Ecto neural progenitor cell (in vitro differentiated cells): ENCODE measurements at places on chromosomes 12 and 14.

DNA sequence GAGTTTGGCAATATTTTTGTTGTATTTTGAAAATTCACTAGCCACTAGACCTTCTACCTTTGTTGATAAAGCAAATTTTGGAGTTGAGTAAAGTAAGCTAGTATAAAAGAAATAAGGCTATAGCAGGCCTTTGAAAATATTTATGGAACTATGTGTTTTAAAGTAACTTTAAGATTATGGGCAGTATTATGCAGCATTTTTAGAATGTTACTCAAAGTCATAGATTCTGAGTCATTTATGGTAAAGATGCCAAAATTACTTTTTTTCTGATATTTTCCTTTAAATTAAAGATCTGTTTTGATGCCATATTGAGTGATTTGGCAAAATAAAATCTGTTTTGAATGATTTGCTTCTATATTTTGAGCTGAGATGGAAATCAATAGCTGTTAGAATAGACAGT is 57.2 kb downstream of the SYNE2 start:
- no peak for DNase-seq

GRCh38 chr12:40351976-40352375 is 127.2 kb downstream of the LRRK2 start:
- no peak for DNase-seq

DNA sequence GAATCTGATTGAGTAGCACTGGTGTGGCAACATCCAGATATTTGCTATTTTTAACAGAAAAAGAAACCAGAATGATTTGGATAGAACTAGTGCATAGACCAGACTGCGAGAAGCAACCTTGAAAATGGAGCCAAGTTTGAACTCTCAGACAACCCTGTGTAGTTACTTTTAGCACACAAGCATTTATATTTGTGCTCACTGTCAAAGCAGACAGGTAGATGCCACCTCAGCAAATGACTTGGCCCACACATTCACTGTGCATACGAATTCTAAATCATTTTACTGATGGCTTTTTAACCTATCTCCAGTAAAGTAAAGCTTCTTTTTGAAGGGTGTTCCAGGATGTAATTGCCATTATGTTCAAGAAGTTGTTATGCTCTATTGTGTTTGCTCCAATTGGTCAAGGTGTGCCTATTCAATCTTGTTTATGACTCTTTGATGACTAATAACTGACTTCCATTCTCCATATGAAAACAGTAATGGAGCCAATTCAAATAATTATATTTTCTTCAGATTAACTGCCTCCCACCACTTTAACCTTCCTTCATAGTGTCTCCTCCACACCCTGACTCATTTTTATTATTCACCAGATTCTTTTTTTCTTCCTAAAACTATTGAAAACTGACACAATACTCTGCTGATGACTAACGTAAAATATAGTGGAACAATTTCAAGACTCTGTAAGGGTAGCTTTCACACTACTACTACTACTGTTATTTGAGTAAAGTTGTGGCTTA is 138.5 kb downstream of the CCER1 start:
- no peak for DNase-seq

- DNase-seq, result no peak
Measured at GRCh38 chr12:96335270-96335669, 65.0 kb downstream of the CDK17 start.

- no peak for DNase-seq
Measured at GRCh38 chr12:132432721-132433577, 57.0 kb upstream of the FBRSL1 start.

DNA sequence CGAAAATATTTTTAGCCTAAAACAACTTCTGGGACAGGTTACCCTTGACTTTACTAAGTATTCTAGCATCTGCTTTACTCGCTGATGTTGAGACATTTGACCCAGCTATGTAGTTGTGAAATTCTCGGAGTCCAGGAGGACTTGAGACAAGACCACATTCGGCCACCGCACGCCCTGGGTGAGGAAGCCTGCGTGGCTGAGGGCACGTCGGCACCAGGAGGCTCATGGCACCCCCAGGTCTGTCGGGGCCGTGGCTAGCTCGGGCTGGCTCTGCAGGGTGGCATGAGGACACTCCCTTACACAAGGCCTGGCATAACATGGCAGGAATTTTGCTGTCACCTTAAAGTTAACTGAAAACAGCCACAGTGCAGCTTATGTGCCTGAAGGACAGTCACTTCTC is 58.1 kb upstream of the MMP17 start:
- no peak for DNase-seq

- no peak for DNase-seq
Measured at GRCh38 chr12:108194585-108194984, 65.5 kb downstream of the WSCD2 start.

DNA sequence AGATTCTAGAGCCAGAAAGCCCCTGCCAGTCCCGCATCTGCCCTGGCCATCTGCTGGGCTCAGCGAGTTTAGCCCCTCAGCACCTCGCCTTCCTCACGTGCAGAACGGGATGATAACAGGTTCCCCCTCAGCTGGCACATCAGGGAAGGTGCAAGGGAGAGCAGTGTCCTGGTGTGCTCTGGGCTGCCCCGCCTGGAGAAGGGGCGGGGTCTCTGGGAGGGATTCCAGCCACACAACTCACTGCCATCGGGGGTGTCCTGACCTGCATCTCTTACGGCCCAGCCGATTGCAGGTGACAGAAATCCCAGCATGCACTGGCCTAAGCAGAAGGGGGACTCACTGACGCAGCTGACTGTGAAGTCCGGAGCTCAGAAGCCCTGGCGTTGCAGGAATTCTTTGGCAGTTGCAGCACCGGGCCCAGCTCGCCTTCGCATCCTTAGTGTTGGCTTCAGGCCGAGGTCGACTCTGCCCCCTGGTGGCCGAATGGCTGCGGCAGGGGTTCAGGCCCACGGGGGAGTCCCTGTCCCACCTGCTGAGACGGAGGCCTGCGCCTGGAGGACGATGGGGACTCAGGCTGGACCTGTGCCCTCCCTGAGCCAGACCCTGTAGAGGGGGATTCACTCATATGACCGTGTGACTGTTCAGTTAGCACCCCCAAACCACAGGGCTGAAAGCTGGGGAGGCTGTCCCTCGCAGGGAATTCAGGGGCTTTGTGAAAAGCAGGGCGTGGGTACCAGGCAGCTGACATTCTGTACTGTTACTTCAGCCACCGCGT is 178.6 kb downstream of the ADGRD1 start:
- DNase-seq, result peak; percentile 95

GRCh38 chr14:81314443-81315175 is 85.5 kb downstream of the STON2 start:
- no peak for DNase-seq
